Caco-2 (cell line): ENCODE measurements at places on chromosomes 3 and 15.
A peak's percentile ranks its signal among the peaks of the same experiment; 100 is the strongest.

GRCh38 chr3:143132246-143132980, 12.8 kb downstream of the CHST2 start:
- DNase-seq = no peak

GRCh38 chr3:100844063-100844936, 135.0 kb downstream of the TFG start:
- no peak for DNase-seq

DNA sequence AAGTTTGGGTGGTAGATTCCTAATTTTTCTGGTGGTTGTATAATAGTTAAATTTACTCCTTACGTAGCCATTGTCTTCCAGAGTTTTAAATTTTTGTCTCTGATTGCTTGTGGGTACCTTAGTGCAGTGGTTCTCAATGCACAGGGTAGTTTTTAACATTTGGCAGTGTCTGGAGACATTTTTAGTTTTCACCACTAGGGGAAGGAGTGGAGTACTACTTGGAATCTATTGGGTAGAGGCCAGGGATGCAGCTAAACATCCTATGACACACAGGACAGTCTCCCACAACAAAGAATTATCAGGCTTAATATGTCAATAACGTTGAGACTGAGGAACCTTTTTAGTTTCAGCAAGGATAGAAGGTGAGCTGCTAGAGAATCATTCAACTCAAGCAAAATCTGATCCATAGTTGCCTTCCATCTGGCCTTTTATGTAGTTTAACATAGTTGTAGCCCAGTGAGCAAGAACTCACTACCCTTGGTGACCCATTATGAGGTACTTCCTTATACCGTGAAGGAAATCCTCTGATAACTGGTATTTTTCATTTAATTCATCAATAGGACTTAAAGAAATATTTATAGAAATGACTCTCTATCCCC, 8.6 kb upstream of the STX19 start:
- no peak for DNase-seq

GRCh38 chr3:160804762-160805161, 48.7 kb downstream of the PPM1L start:
- DNase-seq = no peak

- DNase-seq = no peak
These were observed 1.9 kb downstream of the P2RY12 start for GRCh38 chr3:151382671-151383070.

- no peak for DNase-seq
These were observed 390.8 kb upstream of the ZNF385D start for GRCh38 chr3:22141769-22142168.

DNA sequence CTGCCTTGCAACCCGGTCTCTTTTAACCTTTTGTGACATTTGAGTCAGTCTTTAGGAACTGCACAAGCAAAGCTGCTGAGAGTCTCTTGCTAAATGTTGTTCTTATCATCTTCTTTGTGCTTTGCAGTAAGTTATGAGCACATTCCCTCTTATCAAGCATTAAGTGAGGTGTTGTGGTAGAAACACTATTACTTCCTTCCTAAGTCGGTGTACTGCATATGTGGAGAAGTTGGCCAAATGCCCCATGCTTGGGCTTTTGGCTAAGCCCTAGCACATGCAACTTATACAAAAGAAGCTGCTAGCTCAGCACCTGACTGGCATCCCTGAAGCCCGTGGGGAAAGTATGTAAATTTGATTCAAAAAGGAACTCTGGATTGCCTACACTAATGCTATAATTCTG, 136.5 kb upstream of the RBMS3 start:
- no peak for DNase-seq

- no peak for DNase-seq
These were observed 267.6 kb upstream of the MDFIC2 start for GRCh38 chr3:70580021-70580420.

DNA sequence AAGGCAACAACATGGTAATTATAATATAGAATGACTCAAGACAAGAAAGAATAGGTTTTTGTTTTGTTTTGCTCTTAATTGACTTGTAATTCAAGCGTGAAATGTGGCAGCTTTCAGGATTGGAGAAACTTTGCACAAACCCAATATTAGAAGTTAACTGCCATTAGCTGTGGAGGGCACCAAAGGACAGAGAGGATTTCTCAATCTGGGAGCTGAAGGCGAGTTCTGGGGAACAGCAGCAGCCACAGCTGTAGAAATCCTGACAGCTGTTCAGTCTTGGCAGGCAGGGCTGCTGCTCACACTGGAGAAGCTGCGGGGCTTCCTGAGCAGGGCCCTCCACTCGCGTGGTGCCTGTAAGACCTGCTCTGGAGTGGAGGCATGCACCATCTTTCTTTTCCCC, 182.2 kb upstream of the IL12A start:
- DNase-seq = no peak

DNA sequence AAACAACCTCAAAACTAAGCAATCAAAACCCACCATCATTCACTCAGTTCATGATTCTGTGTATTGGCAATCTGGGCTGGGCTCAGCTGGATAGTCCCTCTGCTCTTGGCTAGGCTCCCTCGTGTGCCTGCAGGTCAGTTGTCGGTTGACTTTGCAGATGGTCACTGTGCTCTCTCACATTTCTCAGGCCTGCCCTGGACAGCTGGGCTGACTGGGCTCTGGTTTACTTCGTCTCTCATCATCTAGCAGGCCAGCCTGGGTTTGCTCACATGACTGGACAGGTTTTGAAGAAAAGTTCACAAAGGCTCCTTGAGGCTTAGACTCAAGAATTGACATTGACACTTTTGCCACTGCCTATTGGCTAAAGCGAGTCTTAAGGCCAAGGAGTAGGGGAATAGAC, 105.0 kb upstream of the CTNNB1 start:
- DNase-seq = no peak

DNA sequence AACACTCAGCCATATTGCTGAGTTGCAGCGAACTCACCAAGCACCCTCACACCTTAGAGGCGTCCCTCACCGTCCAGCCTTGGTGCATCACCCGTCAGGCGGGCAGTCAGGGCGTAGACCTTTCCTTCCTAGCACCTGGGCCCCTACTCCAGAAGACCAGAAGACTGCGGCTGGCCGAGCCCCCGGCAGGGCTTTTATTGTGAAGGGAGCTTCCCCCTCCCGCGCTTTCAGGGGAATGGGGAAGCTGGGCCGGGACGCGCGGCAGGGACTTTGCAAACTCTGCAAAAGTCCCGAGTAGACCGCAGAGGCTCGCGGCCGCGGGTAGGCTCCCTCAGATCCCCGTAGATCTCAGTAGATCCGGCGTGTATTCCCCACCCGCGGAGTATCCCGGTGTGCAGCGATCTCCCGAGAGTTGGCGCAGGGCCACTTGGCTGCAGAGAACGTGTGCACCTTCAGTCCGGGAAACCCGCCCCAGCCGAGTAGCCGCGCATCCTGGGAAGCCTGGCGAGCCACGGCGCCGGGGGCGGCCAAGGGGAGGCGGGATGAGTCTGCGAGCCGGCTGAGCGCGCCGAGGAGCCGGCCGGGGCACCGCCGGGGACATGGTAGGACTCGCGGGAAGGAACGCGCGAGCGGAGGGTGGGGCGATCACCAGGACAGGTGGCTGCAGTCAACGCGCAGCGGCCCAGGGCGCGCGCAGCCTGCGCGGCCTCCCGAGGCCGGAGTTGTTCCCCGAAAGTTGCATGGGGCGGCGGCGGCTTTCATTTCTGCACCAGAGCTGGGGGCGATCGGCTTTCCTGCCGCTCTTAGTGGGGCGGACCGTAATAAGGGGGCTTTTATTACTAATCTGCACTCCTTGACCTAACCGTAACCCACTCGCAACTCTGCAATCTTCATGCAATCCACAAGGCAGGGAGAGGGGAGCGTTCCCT, at the start of gene GASK1A:
Gene GASK1A (plus strand): TSS at position 268 of the 929 bp plus-strand sequence. CDS start 332 bp downstream, at position 600.
- DNase-seq = peak; percentile 39

DNA sequence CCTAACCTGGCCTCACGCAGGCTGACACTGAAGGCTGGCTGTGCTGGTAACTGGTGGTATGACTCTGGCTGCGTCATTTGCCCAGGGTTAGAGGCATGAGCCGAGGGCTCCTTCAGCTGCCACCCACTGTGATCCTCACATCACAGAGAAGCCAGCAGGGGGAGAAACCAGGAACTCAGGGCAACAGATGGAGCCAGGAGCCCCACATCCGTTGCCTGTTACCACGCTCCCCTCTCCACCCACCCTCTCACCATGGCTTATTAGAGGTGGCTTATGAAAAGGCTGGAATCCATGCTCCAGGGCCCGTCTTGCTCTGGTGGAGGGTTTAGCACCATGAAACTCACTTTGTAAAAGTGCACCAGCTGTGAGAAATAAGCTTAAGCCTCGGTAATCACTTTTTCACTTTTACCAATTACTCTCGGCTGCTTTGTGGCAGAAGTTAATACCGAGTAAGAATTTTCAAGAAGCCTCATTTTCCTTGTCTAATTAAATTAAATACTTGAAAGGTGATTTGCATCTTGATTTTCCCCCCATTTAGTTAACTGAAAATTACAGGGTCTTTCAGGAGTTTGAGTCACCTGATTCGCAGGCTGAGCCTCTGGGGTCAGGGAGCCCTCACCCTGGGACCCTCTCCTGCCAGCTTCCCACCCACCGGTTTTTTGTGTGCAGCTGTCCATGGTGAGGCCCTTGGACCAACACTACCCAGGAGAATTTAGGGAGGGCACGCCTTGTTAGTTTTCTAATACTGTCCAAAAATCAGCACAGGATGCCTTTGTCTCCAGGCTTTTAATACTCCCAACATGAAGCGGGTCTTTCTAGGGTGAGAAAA, 60.9 kb downstream of the ASB7 start:
- DNase-seq = peak; percentile 25

DNA sequence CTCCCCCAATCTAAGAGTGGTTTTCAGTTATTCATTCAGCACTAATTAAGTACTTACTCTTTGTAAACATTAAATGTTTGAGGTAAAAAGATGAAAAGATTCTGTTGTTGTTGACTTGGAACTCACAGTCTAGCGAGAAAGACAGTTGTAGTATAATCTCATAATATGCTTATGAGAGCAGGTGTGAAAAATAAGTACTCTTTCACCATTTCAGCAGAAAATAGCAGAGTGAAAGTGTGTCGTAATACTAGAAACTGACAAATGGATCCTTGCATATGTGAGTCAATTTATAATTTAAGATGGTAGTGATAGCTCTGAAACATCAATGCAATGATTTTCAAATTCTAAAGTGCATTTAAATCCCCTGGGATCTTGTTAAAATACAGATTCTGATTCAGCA, 618.8 kb upstream of the CCDC54 start:
- no peak for DNase-seq

GRCh38 chr3:76683256-76683655, 356.6 kb upstream of the ROBO2 start:
- no peak for DNase-seq

GRCh38 chr3:52299879-52300611, 12.4 kb downstream of the GLYCTK start:
- peak; percentile 72 for DNase-seq

DNA sequence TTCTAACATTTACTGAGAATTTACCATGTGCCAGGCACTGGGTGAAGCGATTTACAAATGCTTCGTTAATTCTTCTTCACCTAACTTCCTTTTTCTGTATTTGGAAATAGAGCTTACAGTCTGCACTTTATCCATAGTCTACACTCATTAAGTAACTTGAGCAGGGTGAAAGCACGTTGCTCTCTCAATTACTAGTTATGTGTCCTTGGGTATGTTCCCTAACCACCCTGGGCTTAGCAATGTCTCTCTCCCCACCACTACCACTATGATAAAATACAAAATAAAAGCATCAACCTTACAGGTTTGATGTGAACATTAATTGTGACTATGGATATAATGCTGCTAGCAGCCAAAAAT, 172.9 kb upstream of the SLC2A2 start:
- DNase-seq = no peak

- no peak for DNase-seq
These were observed 18.1 kb upstream of the SCN10A start for GRCh38 chr3:38834110-38834509.

DNA sequence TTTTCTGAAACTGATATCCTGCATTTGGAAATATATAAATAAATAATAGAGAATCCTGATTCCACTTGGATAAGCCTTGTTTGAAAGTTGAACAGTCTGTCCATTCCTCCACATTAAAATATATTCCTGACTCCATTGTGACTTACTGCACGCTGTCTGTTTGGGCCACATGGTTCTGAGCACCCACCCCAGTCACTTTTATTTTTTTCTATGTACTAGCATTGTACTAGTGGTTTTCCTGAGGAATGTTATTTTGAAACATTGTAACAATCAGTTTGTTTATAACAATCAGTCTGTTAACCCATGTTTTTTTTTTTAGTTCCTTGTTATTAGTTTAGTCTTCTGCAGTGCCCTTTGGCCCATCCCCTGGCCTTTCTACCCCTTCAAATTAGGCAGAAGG, 87.4 kb upstream of the CCNL1 start:
- no peak for DNase-seq

DNA sequence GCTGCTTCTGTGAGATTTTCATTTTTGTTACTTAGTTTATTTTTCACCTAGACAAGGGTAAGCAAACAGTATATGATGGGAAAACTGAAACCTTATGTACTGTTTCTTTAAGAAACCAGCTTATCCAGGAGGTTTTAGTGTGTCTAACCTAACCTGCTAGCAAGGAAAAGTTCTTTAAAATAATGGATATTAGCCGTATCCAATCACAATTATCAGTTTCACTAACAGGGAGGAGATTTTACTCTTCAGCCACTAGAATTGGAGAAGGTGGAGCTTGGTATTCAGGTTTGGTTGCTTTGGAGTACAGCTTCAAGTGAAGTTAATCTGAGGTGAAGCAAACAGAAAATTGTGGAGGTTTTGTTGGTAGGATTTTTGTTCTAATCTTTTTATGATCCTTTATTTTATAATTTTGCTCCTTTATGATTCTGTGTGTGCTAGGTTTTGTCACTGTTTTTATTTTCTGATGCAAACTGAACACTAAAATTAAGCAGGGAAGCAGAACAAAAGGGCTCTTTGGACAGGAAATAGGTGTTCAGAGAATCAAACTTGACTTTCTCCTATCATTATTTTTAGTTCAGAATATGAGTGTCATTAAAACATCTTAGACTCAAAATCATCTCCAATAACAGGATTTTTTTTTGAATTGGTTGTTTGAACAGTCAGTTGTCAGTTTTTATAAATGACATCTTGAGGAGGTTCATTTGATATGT, 13.0 kb downstream of the ZFAND6 start:
- DNase-seq = peak; percentile 39

DNA sequence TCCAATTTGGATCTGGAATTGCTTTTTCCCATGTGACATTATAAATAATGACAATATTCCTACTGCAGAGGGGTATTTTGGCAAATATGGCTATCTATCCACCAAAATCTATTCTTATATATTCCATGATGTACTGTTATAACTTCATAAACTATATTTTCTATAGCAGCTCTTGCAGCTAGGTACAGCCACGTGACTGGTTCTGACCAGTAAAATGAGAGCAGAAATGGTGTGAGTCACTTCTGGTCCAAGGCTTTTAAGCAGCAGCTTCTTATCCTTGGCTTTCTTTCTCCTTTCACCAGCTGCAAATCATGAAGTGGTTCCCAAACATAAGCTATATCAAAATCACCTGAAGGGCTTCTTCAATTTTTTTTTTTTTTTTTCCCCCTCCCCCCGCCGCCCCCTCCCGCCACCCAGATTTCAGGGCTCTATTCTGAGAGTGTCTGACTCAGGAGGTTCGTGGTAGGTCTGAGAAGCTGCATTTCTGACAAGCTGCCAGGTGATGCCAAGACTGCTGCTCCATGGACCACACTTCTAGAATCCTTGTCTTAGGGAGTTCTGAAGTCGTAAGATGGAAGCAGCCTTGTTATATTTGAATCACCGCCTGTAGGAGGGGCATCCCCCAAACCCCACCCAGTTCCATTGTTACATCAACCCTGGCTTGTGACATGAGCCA, 357.5 kb downstream of the CHST2 start:
- no peak for DNase-seq

GRCh38 chr3:135967867-135968266, 2.3 kb downstream of the PPP2R3A start:
- no peak for DNase-seq
